ENCODE measurements at places on chromosomes 7 and 10. TPM values are rescaled to one million over a fixed set of nuclear protein-coding genes. Genes with fewer than 3 reads are reported as not detected.

TET1 gene
- total RNA-seq, result 0.56 TPM

GIMAP8 gene
- 1.6 TPM for total RNA-seq

DPP6 gene
- total RNA-seq, result 0.12 TPM

- peak; percentile 41 for ATAC-seq
Observed at GRCh38 chr10:25304606-25305005, 129.8 kb downstream of the GPR158 start.

FGL2 gene
- 1.6 TPM for total RNA-seq

ZNF438 gene
- total RNA-seq, result 2.9 TPM
